Stimulated activated CD8-positive, alpha-beta memory T cell treated with anti-CD3 and anti-CD28 coated beads, Interleukin-2, amount 100 ng/mL, for 1 hour (primary cell): ENCODE measurements at places on chromosomes 11 and 22.

DNA sequence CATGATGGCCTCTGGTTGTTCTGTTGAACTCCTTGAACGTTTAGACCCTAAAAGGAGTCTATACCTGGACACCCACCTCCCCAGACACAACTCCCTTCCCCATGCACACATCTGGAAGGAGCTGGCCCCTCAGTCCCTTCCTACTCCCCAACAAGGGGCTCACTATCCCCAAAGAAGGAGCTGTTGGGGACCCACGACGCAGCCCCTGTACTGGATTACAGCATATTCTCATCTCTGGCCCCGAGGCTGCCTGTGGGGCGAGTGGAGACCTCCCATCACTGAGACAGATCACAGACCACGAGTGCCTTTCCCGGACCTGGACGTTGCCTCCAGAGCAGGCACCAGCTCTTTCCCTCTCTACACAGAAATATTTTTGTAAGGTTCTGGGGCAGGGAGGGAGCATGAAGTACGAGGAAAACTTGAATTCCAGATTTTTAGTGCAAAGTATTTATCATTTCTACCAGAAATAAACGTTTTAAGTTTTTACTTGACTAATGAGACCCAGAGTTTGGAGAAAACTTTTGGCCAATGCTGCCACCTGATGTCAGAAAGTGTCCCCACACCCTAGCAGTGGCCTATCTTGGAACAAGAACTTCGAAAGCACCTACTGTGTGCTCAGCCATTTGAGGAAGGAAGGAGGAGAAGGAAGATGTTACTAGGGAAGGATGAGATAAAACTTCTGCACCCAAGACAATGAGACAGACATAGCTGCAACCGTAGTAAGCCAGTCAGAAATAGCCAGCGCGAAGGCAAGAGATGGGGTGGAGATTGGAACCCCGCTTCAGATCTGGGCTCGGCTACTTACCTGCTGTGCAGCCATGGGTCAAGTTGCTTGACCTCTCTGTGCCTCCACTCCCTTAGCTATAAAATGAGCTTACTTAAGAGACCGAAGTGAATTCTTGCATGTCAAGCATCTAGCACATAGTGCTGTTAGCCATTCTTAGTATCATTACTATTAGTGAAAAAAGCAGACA is 10.2 kb upstream of the POU2F3 start:
- DNase-seq = no peak

GRCh38 chr11:108877178-108877577 is 212.3 kb downstream of the DDX10 start:
- DNase-seq = no peak

DNA sequence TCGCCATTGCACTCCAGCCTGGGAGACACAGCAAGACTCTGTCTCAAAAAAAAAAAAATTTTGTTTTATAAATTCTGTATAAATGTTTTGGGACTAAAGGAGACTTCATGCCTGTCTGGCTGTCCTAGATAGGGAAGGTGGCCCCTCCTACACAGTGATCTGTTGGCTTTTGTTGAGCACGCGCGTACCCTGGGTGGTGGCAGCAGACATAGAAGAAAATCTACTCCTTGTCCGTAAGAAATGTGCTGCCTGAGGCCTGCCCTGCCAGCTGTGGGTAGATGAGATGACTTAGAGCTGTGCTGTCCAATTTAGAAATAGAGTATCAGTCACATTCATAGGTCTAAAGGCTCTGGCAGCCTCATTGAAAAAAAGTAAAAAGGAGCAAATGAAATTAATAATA is 37.0 kb downstream of the AP2A2 start:
- DNase-seq = no peak

DNA sequence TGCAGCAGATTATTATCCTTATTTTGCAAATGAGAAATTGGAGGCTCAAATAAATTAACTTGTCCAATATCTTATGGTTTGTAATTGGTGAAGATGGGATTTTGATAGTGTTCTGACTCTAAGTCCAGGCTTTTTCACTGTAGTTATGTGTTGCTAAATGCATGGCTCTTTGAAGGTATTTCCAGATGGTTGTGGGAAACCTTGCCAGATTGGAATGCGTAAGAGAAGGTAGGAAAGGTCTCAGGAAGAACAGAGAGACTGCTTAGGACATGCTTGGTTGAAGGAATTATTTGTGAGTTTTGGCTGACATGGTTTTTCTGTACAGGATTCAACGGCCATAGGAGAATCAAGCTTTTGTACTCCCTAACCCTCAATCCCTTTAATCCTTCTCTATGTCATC is 108.6 kb downstream of the STIM1 start:
- no peak for DNase-seq

DNA sequence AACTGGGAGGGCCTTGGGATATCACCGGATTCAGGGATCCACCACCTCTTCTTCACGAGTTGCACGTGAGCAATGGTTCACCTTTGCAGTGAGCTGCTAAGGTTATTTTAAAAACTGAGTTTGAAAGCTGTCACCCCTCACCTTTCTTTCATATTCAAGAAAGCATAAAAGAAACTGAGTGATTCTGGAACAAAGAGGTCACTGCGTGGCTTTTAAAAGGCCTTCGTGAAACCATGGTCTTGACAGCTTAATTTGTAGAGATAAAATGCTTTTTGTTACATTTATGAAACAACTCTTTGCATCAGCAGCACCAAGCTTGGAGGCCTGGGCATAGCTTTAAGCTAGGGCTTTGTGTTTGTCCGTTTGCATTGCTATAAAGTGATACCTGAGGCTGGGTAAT is 101.4 kb upstream of the NECTIN1 start:
- DNase-seq = no peak

GRCh38 chr11:74592441-74593362 is at the start of gene POLD3:
Gene POLD3 (plus strand): TSS chr11:74592582. CDS start chr11:74592659, 77 bp downstream.
- peak; percentile 86 for DNase-seq

- no peak for DNase-seq
Observed at GRCh38 chr11:45110562-45110961, 35.9 kb upstream of the PRDM11 start.

- DNase-seq = no peak
Observed at GRCh38 chr22:49446759-49447710, 380.6 kb downstream of the BRD1 start.

DNA sequence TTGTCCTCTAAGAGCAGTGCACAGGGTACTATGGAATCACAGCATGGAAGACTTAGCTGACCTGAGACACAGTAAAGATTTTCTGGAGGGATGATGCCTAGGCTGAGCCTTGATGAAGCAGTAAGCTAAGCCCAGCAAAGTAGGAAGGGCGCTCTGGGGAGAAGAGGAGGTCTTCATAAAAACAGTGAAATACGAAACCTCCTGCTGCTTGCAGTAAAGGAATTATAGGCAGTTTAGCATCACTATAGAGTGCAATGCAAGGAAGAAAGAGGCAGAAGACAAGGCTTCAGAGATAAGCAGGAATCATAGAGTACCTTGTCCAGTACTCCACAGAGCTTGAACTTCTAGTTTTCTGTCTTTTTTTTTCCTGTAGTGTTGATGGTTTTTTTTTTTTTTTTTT is 555.7 kb upstream of the CADM1 start:
- no peak for DNase-seq

DNA sequence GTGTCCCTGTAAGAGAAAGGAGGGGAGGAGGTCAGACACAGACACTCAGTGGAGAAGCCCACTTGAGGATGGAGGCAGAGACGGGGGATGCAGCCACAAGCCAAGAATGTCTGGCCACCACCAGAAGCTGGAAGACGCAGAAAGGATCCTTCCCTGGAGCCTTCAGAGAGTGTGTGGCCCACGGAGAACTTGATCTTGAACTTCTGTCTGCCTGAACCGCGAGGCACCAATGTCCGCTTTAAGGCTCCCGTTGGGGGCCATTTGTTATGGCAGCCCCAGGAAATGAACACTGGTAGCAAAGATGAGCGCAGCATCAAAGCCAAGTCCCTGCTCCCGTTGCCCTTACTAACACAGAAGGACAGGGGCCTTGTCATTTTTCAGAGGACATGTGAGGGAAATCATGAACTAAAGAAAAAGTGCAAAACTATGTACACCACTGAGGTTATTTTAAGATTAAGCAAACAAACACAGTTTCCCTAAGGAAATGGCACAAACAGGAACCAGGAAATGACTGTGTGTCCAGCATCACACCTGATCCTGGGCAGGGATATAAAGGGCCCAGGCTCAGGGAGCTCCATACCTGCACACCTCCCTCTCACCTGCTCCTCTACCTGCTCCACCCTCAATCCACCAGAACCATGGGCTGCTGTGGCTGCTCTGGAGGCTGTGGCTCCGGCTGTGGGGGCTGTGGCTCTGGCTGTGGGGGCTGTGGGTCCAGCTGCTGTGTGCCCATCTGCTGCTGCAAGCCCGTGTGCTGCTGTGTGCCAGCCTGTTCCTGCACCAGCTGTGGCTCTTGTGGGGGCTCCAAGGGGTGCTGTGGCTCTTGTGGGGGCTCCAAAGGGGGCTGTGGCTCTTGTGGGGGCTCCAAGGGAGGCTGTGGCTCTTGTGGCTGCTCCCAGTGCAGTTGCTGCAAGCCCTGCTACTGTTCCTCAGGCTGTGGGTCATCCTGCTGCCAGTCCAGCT is at the start of gene KRTAP5-6:
KRTAP5-6 (plus strand) TSS at position 588 of the 963 bp plus-strand sequence; CDS start at position 639, 51 bp downstream.
- no peak for DNase-seq

- no peak for DNase-seq
Observed at GRCh38 chr11:13334034-13334786, 56.6 kb downstream of the BMAL1 start.

- no peak for DNase-seq
Observed at GRCh38 chr11:128357073-128357472, 230.3 kb downstream of the ETS1 start.

- no peak for DNase-seq
Observed at GRCh38 chr11:95371153-95371552, 140.2 kb upstream of the SESN3 start.

DNA sequence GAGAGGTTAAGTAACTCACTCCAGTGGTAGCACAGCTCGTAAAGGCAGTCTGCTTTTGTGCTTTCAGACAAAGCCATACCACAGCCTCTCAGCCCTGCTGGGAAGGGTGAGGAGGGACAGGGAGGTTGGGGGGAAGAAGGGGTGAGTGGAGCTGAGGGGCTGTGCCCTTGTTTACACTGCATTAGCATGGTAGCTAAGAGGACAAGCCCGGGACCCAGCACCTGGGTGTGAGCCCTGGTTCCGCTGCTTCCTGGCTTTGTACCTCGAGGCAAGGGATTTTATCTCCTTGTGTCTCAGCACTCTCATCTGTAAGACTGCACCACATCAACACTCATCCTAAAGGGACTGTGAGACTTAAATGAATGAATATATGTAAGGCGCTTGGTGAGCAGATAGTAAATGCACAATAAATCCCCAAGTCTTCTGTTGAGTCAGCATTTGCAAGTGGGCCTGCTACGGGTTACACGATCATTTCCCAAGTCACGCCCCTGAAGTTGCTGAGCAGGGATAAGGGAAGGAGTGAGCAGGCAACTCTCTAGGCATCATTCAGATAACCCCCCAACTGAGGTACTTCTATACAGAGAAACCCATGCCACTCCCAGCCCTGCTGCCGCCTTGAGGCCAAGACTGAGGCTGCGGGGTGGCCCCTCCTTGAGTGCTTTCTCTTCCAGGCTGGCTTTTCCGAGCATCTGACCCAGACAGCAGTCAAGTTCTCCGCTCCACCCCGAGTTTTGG is 7.5 kb downstream of the RASD2 start:
- DNase-seq = no peak

GRCh38 chr22:23180893-23181720 is 798 bp downstream of the BCR start:
- no peak for DNase-seq
